Activated CD4-positive, alpha-beta T cell treated with anti-CD3 and anti-CD28 coated beads for 36 hours (primary cell): ENCODE measurements at places on chromosomes 12 and 14. TPM values are rescaled to one million over a fixed set of nuclear protein-coding genes. Genes with fewer than 3 reads are reported as not detected.

The RASSF9 gene
- not detected for total RNA-seq

The NANOG gene
- not detected for total RNA-seq

The PRICKLE1 gene
- 0.30 TPM for total RNA-seq

The ERO1A gene
- 120 TPM for total RNA-seq

The MFAP5 gene
- not detected for total RNA-seq

The C12orf57 gene
- 189 TPM for total RNA-seq

The TAMALIN gene
- total RNA-seq, result 11.5 TPM
